ENCODE measurements at places on chromosomes 5 and 9. TPM values are rescaled to one million over a fixed set of nuclear protein-coding genes. Genes with fewer than 3 reads are reported as not detected.

GRCh38 chr5:136058972-136059354 lies 30.2 kb downstream of the TGFBI start:
- no peak for DNase-seq

- DNase-seq = no peak
These were observed 141.7 kb downstream of the DCP2 start for GRCh38 chr5:113118298-113118697.

DNA sequence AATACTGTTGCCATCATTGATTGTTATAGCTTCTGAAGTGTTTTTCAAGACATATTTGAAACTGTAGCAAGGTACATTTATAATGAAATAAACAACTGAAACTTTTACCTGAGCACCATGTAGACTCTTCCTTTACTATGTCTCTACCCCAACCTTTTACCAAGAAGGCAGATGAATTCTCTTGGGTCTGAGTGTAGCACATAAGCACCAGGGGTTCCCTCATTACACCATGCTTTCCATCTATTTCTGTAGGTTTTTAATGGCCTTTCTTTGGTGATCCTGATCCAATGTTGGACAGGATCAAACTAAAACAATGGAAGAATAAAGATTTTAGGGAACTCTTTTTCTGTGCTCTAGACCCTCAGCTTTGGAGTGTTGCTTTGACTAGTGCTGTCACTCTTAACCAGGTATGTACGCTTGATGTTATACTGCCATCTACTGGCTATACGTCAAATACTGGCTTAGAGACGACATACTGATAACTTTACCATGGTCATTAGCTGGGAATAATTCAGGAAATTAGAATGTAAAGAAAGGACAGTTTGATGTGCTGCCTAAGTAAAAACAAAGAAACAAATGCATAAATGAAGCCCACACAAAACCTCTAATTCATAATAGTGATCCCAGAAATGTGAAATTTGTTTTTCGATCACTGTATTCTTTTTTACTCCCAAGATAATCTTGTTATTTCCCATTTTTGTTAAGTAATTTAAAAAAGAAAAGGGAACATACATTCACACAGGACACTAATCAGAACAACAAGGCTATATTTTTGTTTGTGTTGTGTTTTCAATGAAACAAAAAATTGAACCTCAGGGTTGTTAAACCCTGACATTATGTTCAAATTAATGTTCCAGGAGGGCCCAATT lies 30.7 kb downstream of the IFNW1 start:
- DNase-seq = peak; percentile 84

- no peak for DNase-seq
These were observed 28.2 kb upstream of the CPLX2 start for GRCh38 chr5:175842951-175843793.

DNA sequence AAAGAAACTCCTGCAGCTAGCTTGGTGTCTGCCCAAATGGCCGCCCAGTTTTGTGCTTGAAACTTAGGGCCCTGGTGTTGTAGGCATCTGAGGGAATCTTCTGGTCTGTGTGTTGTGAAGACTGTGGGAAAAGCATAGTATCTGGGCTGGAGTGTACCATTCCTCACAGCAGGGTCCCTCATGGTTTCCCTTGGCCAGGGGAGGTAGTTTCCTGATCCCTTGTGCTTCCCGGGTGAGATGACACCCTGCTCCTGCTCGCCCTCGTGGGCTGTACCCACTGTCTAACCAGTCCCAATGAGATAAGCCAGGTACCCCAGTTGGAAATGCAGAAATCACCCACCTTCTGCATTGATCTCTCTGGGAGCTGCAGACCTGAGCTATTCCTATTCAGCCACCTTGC lies 182.8 kb downstream of the GDNF start:
- DNase-seq = no peak

- no peak for DNase-seq
These were observed 88.3 kb downstream of the SNCAIP start for GRCh38 chr5:122400341-122400740.

DNA sequence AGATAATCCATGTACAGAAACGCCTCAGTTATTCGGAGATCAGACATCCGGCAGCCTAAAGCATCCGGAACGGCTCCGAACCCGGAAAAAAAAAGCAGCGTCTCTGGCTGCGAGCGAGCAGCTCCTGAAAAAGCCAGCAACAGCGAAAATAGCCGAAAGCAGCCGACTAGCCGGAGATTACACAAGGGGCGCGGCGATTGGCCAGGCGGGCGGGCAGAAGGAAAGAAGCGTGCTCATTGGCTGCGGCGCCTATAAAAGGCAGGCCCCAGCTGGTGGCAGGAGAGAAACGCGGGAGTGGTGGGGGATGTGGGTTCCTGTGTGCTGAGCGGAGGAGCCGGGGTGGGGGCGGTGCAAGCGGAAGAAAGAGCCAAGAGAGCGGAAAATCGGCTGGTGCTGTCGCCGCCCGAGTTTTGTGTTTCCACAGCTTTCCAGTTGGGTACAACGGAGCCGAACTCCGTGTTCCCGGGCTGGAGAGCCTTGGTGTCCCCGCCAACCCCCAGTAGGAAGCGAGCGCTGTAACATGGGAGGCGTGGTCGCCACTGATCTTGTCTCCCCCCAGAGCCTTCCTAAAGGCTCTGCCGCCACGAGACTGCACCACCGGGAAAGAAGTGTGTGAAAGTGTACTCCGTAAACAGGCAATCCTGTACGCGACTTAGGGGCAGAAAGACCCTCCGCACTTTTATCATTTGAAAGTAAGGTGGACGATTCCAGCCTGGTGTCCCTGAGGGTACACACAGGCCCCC lies at the start of gene ARL15:
Gene ARL15 (minus strand): TSS at position 141 of the 743 bp plus-strand sequence.
- peak; percentile 100 for DNase-seq

- DNase-seq = peak; percentile 22
These were observed 67.9 kb downstream of the YTHDC2 start for GRCh38 chr5:113581388-113581787.

DNA sequence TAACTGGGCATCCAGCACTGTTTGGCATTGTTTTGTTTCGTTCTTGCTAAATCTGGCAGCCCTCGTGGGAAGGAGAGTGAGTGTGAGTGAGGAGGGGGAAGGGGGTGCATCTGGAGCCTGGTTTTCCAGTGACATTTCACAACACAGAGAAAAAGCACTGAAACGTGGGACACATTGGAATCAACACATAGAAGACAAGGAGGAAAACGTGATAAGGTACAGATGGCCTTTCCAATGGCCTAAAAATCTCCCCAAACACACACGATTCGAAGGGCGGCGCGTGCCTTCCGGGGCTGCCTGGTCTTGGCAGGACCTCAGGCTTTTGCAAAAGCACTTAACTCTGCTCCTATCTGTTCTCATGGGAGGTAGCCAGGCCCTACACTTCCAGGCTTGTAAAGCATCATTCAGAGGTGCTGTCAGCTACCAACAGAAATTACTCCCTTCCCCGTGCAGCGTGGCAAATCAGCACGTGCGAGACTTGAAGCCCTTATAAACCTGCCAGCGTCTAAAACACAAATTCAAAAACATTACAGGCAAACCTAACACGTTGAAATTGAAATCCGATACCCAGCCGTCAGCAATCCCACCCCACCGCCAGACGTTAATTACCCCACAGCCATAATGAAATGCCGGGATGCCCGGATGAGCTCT lies 129.4 kb downstream of the OLFM1 start:
- peak; percentile 27 for DNase-seq

DNA sequence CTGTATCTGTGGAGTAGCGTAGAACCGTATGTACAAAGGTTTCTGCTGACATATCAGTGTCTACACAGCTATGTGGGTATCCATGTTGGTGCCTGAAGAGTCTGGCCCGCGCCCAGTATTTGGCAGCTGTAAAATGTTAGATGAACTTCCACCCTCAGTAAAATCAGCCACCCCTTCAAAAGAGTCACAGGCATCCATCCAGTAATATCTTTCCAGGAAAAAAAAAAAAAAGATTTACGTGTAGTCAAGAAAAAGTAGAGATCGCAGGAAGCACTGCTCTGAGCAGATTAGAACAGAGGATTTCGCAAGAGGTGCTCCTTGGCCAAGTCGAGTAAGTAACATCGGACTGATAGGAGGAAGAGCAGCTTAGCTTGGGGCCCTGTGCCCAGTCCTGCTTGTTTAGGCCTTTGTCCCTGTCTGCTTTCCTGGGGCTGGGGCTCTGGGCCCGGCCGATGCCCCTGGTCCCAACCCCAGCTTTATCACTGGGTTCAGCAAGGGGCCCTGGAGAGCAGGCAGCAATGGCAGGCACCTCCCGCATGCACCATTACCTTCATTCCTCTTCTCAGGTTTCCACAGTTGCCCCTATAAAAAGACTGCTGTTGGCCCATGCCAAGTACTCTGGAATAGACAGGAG lies 21.2 kb downstream of the DAPK1 start:
- peak; percentile 57 for DNase-seq

- DNase-seq = peak; percentile 70
These were observed 10.6 kb upstream of the NR3C1 start for GRCh38 chr5:143413958-143414669.

DNA sequence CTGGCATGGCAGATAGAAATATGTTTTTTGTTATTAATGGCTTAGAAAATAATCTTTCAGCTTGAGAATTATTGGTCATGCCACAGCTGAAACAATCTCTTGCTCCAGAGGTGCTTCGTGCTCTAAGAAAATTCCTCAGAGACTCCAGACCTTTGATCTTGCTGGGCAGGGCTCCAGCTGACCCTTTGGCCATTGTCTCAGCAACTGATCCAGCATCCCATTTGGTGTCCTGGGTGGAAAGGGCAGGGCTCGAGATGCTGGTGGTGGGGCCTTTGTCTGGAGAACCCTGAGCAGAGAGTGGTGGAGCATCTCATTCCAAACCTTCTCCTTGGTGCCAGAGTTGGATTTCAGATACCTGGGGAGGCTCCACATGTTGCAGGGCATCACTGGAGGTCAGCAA lies 43.2 kb upstream of the PIK3R1 start:
- DNase-seq = no peak

DNA sequence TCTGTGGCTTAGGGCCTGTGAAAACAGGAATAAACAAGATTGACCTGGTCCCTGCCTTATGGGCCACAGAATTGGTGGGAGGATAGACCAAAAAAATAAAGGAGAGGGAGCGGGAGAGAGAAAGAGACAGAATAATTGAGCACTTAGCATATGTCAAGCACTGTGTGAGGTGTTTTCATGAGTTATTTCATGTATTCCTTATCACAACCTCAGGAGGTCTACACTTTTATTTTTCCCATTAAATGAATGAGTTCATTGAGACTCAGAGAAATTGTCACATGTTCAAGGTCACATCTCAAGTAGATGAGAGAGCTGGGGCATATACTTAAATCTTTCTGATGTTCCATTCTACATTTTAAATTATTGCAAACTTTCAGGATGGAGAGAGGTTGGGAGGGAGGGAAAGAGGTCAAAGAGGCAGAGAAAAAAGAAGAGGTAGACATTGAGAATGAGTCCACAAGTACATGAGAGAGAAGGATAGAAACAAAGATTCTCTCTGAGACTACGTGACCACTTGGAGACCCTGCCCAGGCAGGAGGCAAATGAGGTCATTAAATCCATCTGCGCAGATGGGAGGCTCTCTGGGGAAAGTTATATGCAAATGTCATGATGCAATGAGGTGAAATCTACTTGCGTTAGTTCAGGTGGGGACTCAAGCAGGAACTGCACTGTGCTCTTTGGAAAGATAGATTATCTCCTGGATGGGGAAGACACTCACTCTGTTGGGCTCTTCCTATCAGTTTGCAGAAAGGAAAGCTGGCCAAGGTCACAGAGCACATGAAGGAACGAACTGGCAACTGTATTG lies 241.5 kb downstream of the PAPPA start:
- no peak for DNase-seq

GRCh38 chr5:92805446-92805845 lies 775.6 kb downstream of the NR2F1-AS1 start:
- no peak for DNase-seq

DNA sequence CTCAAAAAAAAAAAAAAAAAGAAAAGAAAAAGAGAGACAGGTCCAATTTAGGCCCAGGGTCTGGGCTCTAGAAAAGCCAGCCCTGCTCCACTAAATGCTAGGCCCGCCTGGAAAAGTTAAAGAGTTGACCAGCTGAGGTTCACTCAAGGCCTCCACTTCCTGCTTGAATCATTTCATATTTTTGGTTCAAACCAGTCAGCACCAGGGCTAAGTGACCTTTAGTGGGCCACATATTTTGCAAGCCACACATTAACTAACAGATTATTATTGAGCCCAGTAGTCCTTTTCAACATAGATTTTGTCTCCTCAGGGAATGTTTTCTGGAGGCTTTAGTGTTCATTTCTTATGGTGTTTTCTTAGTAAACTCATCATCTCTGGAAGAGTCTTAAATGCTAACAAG lies 156.6 kb downstream of the TLR4 start:
- no peak for DNase-seq

DNA sequence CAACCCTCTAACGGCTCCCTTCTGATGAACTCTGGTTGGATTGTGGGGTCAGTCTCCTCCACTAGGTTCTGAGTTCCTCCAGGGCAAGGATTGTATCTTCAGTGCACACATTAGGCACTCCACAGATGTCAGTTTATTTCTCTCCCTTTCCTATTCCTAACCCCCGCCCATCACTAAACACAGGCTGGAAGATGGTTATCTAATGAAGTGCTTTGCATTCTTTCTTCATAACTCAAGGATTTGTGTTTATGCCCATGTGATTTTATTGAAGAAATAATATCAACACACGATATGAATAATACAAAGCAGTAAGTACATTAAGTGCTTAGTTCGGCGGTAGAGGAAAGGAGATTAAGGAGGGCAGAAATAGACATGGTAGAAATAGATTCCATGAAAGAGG lies 4.4 kb upstream of the CREBRF start:
- no peak for DNase-seq

GRCh38 chr5:73278693-73279092 lies 105.7 kb downstream of the TMEM174 start:
- no peak for DNase-seq

Gene MYOZ3
- 7.7 TPM for total RNA-seq

Gene SELENOP
- total RNA-seq = 142 TPM

Gene FABP6
- 0.09 TPM for total RNA-seq

Gene PLAC8L1
- 0.18 TPM for total RNA-seq

Gene SVEP1
- 28.5 TPM for total RNA-seq

Gene MEIKIN
- total RNA-seq = not detected
